ENCODE measurements at places on chromosomes 4 and X. TPM values are rescaled to one million over a fixed set of nuclear protein-coding genes. Genes with fewer than 3 reads are reported as not detected.

GRCh38 chrX:33133320-33133719 lies 78.0 kb downstream of the DMD start:
- no peaks in the 10 kb centered on the region for H3K36me3 ChIP-seq
- no peak overlapping the region for H3K4me3 ChIP-seq
- no peak for DNase-seq
- H3K27ac ChIP-seq = no peak overlapping the region

GRCh38 chr4:55745014-55745413 lies 74.6 kb upstream of the EXOC1L start:
- no peak overlapping the region for H3K27ac ChIP-seq
- H3K27me3 ChIP-seq = no peaks in the 10 kb centered on the region
- no peaks in the 10 kb centered on the region for H3K36me3 ChIP-seq
- peaks cover 5% of the 10 kb centered on the region for H3K4me1 ChIP-seq
- DNase-seq = no peak

DNA sequence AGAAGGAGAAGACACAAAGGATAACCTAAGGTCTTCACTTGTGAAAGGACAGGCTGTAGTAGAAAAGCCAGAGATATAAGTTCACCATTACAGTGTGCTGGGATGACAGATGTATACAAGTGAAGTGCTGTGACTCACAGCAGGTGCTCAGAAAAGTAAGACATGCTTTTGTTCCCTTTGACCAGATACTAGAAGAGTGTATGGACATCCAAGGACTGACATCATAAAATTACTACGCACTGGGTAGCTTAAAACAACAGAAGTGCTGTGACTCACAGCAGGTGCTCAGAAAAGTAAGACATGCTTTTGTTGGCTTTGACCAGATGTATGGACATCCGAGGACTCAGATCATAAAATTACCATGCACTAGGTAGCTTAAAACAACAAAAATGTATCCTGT lies 61.6 kb upstream of the BTC start:
- H3K27me3 ChIP-seq = no peaks in the 10 kb centered on the region
- H3K4me1 ChIP-seq = no peaks in the 10 kb centered on the region
- H3K27ac ChIP-seq = no peak overlapping the region
- H3K4me3 ChIP-seq = no peak overlapping the region
- no peak for DNase-seq

DNA sequence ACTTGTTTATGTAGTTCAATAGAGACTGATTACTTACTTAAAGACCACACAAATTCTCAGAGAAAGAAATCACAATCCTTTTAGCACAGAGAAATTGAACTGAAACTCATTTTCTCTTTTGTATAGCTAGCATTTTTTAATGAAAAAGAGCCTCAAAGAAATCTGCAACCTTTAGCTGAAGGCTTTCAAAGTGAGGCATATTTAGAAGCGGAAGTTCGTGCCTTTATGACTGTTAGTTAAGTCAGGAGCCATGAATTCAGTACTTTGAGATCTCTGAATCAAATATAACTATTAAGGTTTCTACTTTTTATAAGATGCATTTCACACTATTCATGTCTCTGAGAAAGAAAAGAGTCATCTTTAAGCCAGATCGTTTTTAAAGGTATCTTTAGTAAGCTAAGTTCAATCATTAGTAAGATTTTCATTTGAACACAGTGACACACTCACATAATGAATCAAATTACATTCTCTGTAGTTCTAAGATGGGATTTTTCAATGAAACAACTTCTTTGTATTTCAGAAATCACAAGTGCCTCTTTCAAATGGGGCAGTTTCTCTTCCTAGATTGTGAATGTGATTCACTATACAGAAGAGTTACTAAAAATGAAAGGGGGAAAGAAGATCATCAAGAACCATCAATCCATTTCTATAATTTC lies 61.4 kb downstream of the SMARCA1 start:
- H3K27ac ChIP-seq = no peak overlapping the region
- H3K36me3 ChIP-seq = peaks cover 24% of the 10 kb centered on the region
- no peak for DNase-seq
- H3K27me3 ChIP-seq = no peaks in the 10 kb centered on the region
- H3K4me1 ChIP-seq = no peaks in the 10 kb centered on the region

The NLGN3 gene
- total RNA-seq = 10.7 TPM

The FGB gene
- 6.2 TPM for total RNA-seq
